Transverse colon (tissue), 4 donors: ENCODE measurements at places on chromosomes 7 and 10. TPM values are rescaled to one million over a fixed set of nuclear protein-coding genes. Genes with fewer than 3 reads are reported as not detected.

DNA sequence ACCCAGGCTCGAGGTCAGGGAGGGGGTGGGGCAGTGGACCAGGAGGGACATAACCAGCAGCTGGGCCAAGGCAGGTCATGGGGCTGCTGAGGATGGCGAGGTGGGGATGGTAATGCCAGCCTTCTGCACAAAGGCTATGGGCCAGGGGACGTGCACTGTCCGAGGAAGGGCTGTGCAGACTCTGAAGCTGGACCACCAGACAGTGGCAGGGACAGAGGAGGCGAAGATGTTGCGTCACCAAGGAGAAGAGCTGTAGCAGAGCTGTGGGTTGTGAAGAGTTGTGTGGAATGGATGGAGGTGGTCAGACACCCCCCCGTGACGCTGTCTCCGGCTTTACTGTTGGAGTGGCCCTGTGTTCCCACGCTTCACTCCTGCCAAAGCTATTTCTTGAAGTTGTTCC lies 1.8 kb downstream of the CLEC2L start:
- DNase-seq, result no peak
- H3K36me3 ChIP-seq, result no peaks in the 10 kb centered on the region
- peaks cover 37% of the 10 kb centered on the region for H3K27me3 ChIP-seq

DNA sequence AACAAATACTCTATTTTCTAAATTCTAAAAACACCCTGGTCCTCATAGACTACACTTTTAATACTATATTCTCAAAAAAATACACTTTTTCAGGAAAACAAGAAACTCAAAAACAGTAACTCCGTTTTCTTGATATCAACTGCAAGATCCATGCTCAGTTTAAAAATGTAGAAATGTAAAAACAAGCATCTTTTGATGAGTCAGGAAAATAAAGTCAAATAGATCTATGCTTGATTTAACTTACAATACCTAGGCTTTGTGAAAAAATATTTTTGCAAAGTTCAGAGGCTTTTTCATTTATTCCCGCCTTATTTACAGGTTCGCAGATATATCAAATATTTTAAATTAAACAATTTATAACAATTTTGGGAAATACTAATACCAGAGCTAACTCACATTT lies 33.6 kb downstream of the POT1 start:
- H3K4me1 ChIP-seq, result no peaks in the 10 kb centered on the region
- H3K27ac ChIP-seq, result no peak overlapping the region
- H3K4me3 ChIP-seq, result no peak overlapping the region
- no peaks in the 10 kb centered on the region for H3K36me3 ChIP-seq

DNA sequence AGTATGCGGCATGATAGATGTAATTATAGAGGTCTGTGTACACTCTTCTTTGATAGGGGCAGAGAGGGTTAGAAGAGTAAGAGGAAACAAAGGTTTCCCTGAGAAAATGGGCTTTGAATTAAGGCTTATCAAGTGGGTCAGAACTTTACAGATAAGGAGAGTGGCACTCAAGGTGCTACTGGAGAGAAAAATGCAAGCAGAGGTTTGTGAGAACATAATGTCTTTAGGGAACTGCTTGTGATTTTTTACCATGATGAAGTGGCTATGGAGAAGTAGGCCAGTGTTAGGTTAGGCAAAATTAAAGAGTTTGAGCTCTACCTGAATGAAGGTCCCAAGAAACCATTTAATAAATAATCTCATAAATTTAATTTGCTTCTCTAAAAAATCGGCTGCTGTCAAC lies 14.3 kb downstream of the STARD3NL start:
- DNase-seq, result no peak
- no peak overlapping the region for H3K27ac ChIP-seq
- H3K36me3 ChIP-seq, result no peaks in the 10 kb centered on the region
- H3K27me3 ChIP-seq, result no peaks in the 10 kb centered on the region

DNA sequence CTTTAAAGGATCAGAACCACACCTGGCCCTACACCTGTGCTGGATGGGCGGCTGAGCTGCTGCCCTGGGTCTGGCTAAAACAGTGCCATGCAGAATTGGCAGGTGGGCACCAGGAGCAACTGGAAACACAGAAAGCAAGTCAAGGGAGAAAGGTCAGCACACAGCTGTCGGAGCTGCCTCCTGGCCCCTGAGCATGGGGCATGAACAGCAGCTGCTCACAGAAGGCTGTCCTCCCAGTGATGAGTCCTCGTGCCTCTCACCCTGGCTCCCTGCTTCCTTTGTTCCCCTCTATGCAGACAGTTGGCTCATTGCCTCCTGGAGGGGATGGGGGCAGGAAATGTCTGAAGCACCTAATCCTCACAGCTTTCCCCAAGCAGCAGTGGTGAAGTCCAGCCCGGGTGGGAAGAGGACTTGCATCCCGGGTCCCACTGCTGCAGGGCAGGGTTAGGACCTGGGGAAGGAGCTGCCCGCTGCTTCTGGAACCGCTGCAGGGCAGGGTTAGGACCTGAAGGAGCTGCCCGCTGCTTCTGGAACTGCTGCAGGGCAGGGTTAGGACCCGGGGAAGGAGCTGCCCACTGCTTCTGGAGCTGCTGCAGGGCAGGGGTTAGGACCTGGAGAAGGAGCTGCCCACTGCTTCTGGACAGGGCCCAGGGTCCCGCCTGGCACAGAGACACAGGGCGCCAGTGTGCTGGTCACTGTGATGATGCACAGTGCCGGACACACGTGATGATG lies 37.3 kb downstream of the VIPR2 start:
- H3K27ac ChIP-seq, result no peak overlapping the region
- H3K36me3 ChIP-seq, result no peaks in the 10 kb centered on the region
- no peaks in the 10 kb centered on the region for H3K4me1 ChIP-seq
- DNase-seq, result no peak

- DNase-seq, result no peak
- no peak overlapping the region for H3K27ac ChIP-seq
- peaks cover 5% of the 10 kb centered on the region for H3K4me1 ChIP-seq
- no peaks in the 10 kb centered on the region for H3K36me3 ChIP-seq
- H3K27me3 ChIP-seq, result no peaks in the 10 kb centered on the region
These were observed 55.1 kb downstream of the CUBN start for GRCh38 chr10:17074541-17074847.

GRCh38 chr7:46544396-46545008 lies 623.4 kb upstream of the IGFBP3 start:
- no peak overlapping the region for H3K27ac ChIP-seq
- H3K4me1 ChIP-seq, result peaks cover 18% of the 10 kb centered on the region
- no peaks in the 10 kb centered on the region for H3K27me3 ChIP-seq
- H3K4me3 ChIP-seq, result no peak overlapping the region

DNA sequence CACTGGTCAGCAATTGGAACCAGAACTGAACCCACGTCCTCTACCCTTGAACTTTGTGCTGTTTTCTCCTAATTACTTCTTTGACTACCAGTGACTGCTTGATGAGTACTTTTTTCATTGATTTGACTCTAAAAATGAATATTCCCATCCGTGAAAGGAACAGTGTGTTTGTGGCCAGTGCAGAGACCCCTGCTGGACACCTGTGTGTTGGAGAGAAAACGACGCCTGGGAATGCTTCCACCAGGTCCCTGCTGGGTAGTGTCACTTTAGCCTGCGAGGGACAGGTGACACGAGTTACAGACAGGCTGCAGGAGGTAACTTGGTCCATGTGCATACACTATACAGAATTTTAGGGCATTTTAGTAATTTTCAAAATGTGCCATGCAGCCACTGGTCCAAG lies 6.8 kb upstream of the GJD4 start:
- H3K4me1 ChIP-seq, result no peaks in the 10 kb centered on the region
- H3K4me3 ChIP-seq, result no peak overlapping the region
- H3K27me3 ChIP-seq, result no peaks in the 10 kb centered on the region
- H3K27ac ChIP-seq, result no peak overlapping the region
- no peak for DNase-seq

- no peaks in the 10 kb centered on the region for H3K27me3 ChIP-seq
- no peaks in the 10 kb centered on the region for H3K36me3 ChIP-seq
- peak; percentile 28 for DNase-seq
- peak overlapping the region; percentile 65 for H3K27ac ChIP-seq
These were observed 98.9 kb downstream of the LHPP start for GRCh38 chr10:124560377-124561105.

DNA sequence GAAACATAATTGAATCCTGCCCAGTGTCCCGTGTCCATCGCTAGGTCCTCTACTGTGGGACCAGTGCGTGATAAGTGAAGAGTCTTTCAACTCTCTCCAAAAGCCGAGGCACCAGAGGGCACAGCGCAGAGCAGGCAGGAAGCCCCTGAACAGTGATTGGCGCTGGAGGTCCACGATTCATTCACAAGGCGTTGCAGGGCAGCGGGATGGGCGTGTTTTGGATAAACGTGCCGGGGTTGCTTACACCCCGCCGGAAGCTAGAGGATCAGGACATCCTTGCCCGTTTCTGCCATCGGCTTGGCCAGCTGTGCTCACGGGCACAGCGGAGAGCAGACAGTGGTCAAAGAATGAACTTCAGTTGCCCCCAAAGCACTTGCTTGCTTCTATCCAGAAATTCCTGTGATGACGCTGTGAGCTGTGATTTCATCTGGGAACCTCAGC lies 86.0 kb upstream of the PFKP start:
- no peak overlapping the region for H3K4me3 ChIP-seq
- no peaks in the 10 kb centered on the region for H3K36me3 ChIP-seq
- peaks cover 4% of the 10 kb centered on the region for H3K27me3 ChIP-seq
- peaks cover 9% of the 10 kb centered on the region for H3K4me1 ChIP-seq
- no peak for DNase-seq

DNA sequence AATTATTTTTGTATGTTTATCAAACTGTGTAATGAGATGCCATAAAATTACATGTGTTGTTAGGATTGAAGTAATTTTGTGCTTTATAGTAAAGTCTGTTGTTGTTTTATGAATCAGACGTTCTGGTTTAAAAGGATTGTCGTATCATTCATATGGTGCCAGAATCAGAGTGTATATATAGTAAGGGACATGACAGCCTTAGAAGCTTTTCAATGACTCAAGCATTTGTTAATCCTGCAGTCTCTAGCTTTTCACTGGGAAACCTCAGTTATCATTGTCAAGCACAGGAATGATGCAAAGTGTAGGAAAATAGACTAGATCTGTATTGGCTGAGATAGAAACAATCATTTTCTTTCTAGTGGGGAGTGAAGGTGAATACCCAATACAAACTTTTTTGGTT lies 57.5 kb downstream of the TRRAP start:
- H3K4me1 ChIP-seq, result no peaks in the 10 kb centered on the region
- H3K27ac ChIP-seq, result no peak overlapping the region
- DNase-seq, result no peak
- peaks cover 88% of the 10 kb centered on the region for H3K36me3 ChIP-seq
- no peak overlapping the region for H3K4me3 ChIP-seq

DNA sequence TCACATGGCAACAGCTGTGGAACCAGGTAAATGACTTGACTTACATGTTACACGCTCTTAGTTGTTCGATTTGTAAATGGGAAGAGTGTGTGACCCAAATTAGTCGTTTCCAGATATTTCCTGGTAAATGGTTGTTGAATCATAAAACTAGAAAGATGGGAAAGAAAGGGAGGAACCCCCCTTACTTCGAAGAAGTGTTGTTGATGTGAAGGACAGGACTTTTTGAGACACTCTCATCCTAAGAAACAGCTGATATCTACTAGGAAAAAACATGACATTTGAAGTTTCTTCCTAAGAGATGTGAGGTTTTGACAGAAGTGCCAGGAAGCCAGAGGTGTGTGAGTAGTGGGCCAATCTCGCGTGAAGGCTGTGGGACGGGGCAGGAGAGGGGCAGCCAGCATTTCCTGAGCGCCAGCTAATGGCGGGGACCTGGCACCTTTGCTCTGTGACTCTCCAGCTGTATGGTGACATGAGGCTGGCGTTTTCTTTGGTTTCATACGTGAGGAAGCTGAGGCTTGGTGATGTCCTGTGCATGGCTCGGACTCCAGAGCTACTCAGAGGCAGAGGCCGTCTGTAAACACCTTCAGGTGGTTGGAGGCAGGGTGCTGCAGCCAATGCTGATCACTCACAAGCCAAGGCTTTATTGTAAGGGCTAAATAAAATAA lies 53.7 kb downstream of the IKZF1 start:
- H3K36me3 ChIP-seq, result no peaks in the 10 kb centered on the region
- peak overlapping the region; percentile 30 for H3K27ac ChIP-seq
- no peaks in the 10 kb centered on the region for H3K4me1 ChIP-seq
- H3K4me3 ChIP-seq, result no peak overlapping the region
- DNase-seq, result no peak
- no peaks in the 10 kb centered on the region for H3K27me3 ChIP-seq

- no peak overlapping the region for H3K4me3 ChIP-seq
- DNase-seq, result no peak
- H3K27me3 ChIP-seq, result no peaks in the 10 kb centered on the region
- no peaks in the 10 kb centered on the region for H3K36me3 ChIP-seq
- no peak overlapping the region for H3K27ac ChIP-seq
These were observed 352.7 kb downstream of the FRMD4A start for GRCh38 chr10:13977861-13978532.

GRCh38 chr10:6579904-6580278 lies at the start of gene PRKCQ:
PRKCQ (minus strand) TSS chr10:6580276; CDS start chr10:6515135, 65,141 bp downstream.
- H3K4me3 ChIP-seq, result peak within 1 kb of the TSS; percentile 59
- H3K27me3 ChIP-seq, result peaks cover 16% of the 10 kb centered on the region
- H3K36me3 ChIP-seq, result no peaks in the 10 kb centered on the region
- H3K4me1 ChIP-seq, result peaks cover 5% of the 10 kb centered on the region
- DNase-seq, result peak; percentile 31
- H3K27ac ChIP-seq, result peak within 1 kb of the TSS; percentile 78

DNA sequence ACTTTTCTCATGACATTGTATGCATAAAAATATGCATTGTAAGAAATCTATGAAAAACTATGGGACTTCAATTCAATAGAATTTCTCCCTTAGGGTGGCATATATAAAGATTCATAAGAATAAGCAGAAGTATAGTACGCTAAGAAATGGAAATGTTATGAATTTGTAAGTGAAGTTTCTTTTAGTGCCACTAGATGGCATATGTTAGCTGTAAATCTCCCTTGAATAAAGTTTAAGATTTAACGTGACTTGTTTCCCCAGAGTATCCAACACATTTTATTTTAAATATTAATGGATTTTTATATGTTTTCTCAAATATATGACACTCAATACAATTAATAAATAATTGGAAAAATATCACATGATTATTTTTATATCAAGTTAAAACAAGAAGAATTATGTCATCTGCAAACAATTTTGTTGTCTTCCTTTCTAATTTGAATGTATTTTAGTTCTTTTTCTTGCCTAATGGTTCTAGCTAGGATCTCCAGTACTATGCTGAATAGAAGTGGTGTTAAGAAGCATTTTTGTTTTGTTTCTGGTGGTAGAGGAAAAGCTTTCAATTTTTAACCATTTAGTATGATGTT lies 287.2 kb downstream of the HGF start:
- H3K27ac ChIP-seq, result no peak overlapping the region
- H3K4me3 ChIP-seq, result no peak overlapping the region
- H3K27me3 ChIP-seq, result no peaks in the 10 kb centered on the region
- no peaks in the 10 kb centered on the region for H3K36me3 ChIP-seq
- no peaks in the 10 kb centered on the region for H3K4me1 ChIP-seq

DUSP5 gene
- 6.7 TPM for total RNA-seq

STEAP2 gene
- 33.3 TPM for total RNA-seq

PVRIG gene
- not detected for total RNA-seq

AMPH gene
- 2.2 TPM for total RNA-seq
